Central memory CD4-positive, alpha-beta T cell (primary cell): ENCODE measurements at places on chromosomes 1 and 21.

GRCh38 chr1:18927654-18928272 is 25.4 kb upstream of the ALDH4A1 start:
- DNase-seq: peak; percentile 67

GRCh38 chr1:217681806-217682205 is 50.7 kb downstream of the SPATA17 start:
- DNase-seq: no peak

DNA sequence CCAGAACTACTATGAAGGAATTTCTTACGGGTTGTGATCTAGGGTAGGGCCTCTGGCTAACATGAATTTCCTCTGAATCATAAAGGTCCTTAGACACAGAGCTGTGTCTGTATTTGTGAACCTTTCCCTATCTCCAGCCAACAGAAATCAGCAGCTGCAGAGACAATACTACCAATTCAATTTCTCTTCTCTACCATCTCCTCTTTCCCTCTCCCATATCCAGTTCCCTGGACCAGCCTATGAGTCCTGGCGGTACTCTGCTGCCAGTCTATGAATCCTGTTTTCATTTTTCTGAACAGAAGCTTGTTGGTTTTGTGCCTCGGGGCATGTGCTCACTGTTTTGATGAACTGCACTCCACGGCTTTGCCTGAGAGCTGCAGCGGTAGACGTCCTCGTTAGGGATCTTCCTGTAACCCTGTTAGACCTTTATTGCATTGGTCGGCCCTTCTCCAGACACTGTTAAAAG is 458.0 kb upstream of the VAMP3 start:
- DNase-seq: no peak

- DNase-seq: no peak
Observed at GRCh38 chr1:95071539-95071938, 1.2 kb downstream of the ALG14 start.

DNA sequence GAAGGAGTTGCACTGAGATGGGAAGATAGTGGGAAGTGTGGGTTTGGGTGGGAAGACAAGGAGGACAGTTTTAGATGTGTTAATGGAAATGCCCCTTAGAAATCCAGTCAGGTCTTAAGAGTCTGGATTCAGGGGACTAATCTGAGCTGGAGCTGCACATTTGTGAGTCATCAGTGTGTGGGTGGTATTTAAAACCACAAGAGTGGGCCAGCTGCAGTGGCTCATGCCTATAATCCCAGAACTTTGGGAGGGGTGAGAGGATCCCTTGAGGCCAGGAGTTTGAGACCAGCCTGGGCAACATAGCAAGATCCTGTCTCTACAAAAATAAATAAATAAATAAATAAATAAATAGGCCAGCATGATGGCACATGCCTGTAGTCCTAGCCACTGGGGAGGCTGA is 40.9 kb upstream of the SLC6A9 start:
- DNase-seq: no peak

DNA sequence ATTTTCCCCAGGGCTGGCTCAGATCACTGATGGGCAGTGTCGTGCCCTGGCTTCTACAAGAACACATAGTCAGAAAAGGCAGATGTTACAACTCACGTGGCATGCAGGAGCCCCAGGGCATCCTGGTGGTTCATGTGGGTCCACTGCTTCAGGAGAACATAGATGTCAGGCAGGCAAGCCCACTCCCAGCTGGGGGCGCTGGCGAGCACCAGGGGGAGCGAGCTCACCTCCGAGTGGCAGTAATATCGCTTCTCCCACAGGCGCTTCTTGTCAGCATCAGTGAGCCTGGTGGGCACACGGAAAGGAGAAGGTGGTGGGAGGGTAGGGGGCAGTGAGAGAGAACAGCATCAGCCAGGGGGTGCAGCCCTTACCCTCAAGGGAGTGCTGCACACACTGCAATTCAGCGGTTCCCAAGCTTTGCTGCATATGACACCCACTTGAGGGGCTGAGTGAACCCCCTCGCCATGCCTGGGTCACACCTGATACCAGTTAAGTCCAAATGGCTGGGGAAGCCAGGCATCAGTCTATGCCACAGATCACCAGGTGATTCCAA is 34.3 kb upstream of the PPP1R15B start:
- DNase-seq: peak; percentile 33

DNA sequence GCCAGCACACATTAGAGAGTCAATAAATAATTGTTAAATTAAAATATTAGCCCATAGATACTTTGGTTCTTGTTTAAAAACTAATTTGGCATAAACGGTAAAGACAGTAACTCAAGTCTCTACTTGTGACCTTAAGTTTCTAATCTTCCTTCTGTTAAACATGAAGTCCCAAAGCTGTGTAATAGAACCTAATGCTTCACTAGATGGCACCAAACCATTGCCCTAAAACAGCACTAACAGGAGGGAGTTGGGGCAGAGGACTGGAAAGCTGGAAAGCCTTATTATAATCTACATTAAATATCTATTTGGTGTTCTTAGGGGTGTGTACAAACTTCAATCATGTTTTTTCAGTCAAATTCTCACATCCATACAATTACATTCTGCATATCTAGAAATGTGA is 176.7 kb downstream of the OLFM3 start:
- no peak for DNase-seq

DNA sequence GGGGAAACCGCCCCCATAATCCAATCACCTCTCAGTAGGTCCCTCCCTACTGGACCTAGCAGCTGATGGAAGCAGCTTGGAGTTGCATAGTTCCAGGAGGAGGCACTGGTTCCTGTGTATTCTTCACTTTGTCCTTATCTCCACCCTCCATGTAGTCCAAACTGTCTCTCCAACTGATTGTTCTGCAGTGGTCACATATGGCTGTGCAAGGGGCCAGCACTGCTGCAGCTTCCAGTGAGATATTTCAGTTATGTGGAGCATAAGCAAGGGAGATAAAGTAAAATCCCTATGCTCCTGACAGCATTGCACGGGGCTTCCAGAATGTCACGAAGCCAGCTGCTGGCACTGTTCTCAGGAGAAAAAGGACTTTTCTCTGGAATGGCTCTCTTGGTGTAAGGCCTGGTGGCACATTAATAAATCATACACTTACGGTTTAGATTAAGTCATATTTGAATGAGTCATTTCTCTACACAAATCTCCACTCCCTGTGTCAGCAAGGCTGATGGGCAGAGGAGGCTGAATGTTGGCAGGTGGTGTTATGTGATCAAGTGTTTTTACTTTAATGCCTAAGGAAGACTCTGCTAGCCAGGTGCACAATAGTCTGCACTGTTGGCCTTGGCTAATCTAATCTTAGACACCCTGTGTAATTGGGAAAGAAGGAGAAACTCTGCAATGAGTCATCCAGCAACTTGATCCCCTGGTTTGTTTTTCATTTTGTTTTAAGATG is 93.4 kb downstream of the KCNK1 start:
- no peak for DNase-seq

GRCh38 chr1:7827126-7827955 is 25.5 kb downstream of the UTS2 start:
- DNase-seq: peak; percentile 14

DNA sequence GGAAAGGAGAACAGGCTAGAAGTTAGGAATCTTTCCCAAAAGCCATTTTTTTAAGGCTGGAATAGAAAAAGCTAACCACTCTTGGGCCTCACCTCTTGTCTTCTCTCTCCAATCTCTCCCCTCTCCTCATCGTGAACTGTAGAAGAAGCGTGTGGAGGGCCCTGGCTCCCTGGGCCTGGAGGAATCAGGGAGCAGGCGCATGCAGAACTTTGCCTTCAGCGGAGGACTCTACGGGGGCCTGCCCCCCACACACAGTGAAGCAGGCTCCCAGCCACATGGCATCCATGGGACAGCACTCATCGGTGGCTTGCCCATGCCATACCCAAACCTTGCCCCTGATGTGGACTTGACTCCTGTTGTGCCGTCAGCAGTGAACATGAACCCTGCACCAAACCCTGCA is 19.4 kb downstream of the PPP1R8 start:
- DNase-seq: no peak

DNA sequence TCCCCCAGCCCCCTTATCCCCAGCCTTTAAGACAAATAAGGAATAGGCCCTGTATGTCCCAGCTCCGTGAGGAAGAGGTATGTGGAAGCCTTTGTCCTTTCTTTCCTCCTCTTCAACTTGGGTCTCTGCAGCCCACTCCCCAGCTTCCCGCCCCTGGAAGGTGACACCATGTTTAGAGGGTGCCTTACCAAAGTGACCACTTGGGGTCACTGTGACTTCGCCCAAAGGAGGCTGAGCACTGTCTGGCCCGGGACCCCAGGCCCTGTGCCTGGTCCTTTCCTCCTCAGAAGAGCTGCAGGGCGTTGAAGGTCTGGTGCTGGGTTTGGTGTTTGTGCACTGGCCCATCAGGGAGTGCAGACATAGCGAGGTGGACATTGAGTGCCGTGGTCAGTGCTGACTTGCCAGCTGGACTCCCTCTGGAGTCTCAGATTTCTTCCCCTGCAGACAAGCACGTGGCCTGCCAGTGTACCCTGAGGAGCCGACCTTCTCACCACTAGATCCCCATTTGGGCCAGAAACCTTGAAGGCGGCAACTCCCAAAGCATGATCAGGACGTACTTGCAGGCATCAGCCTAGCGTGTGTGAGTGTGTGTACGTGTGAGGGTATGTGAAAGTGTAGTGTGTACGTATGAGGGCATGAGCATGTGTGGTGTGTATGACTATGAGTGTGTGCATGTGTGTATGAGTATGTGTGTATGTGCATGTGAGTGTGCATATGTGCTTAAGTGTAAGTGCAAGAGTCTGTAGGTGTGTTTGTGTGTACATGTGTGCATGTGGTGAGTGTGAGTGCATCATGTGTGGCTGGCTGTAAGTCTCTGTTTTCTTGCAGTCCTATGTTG is 181.4 kb upstream of the KIAA0040 start:
- no peak for DNase-seq

DNA sequence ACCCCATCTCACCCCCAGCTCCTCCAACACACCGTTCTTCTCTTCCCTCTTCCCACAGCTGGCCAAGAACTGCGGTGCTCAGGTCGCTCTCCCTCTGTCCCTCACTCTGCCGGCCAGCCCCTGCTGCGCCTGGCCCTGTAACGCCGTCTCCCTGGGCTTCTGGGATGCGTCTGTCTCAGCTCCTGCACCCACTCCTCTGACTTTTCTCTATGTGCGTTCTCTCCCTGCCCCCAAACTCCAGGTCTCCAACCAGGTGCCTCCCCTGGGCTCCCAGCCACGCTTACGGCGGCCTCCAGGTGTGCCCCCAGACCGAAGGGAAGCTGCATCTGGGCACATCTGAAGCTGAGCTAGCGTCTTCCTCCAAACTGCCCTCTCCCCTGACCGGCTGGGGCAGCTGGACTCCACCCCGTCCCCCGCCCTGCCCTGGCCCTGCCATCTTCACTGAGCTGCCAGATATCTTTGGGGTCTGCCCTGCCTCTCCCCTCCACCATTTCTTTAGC is 2.6 kb downstream of the KRTAP10-12 start:
- DNase-seq: no peak

GRCh38 chr1:223211323-223211985 is 68.4 kb upstream of the TLR5 start:
- no peak for DNase-seq
